Brain microvascular endothelial cell (primary cell): ENCODE measurements at places on chromosomes 3 and 15.
A peak's percentile ranks its signal among the peaks of the same experiment; 100 is the strongest.

DNA sequence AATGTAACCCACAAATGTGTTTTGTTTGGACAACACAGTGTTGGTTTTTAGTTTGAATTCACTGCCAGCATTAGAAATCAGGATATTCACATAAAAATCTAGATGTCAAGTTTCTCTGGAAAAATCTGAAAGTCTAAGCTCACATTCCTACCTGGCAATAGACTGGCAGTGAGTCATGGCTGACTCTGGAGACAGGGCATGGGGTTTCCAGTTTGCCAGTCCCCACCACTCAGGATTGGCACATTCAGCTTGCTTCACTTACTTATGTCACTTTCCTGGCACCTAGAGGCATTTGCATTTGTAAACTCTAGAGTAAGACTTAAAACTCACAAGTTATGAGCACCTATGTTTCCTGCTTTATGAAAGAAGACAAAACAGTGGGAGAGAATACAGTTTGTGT lies 19.1 kb upstream of the SEC61A1 start:
- no peak for DNase-seq

DNA sequence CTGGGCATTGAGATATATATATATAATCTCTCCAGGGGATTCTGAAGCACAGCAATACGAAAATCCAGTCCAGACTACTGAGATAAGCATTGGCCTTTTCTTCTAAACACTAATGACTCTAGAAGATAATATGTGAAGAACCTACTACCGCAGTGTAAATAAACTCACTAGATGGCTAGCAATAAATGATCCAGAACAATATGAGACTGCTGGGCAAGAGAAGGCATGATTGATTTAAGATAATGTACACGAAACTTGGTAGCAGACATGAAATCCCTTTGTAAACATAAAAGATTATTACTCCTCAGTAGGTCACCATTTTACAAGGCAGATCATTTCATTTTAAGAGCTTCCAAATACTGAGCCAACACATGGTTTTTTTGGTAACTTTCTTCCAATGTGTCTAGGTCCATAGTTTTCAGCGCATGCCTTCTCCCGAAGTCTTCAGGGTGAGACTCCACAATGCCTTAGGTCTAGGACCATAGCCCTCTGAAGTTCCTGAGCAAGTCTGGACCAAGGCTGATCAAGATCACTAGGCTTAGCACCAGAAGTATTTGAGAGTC lies 193.2 kb downstream of the LRRN1 start:
- no peak for DNase-seq

DNA sequence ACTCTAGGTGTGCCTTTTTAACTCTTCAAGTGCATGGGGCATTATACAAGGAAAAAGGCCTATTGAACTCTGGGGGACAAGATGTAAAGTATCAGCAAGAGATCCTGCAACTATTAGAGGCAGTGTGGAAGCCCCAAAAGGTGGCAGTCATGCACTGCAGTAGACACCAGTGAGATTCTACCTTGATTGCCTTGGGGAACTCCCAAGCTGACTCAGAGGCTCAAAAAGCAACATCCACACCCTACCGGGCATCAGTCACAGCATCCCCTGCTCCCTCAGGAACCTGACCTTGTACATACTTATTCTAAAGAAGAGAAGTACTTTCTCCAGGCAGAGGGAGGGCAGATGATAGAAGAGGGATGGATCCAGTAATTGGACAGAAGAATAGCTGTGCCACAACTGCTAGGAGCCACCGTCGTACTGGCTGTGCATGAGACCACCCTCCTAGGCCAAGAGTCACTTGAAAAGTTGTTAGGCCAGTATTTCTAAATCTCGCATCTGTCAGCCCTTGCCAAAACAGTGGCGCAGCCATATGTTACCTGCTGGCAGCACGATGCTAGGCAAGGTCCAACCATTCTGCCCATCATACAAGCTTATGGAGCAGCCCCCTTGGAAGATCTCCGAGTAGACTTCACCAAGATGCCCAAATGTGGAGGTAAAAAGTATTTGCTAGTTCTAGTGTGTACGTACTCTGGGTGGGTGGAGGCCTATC lies 523.1 kb upstream of the FRG2C start:
- DNase-seq: no peak

DNA sequence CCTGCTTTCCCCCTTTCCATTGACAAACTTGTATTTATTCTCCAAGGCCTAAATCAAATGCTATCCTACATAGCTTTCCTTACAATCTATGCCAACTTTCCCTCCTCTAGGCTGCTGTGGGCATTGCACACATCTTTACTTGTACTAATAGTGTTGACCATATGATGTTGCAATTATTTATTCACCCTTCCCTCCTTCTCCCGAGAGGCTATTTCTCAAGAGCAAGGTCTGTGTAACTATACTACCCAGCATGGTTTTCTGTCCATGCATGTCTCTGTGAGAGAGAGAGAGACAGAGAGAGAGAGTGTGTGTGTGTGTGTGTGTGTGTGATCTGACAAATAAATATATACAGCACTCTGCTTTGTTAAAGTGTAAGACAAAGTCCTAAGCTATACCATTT lies 63.8 kb downstream of the GTPBP8 start:
- DNase-seq: peak; percentile 4

DNA sequence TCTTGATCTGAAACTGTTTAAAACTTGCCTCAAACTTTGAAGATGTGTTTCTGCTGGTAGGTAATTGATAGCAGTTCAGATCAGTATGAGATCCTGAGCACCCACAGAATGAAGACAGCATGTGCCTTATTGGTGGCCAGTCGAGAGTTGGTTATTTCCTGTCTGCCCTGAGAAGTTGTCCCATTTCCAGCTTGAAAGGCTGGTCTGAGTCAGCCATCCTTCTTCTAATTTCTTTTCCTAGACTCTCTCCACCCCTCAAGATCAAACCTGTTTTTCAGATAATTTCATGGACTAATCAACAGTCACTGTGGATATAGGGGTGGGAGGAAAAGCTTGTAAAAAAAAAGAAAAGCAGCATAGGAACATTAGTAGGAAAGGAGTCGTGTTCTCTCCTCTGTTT lies 464.4 kb downstream of the FOXP1 start:
- no peak for DNase-seq

GRCh38 chr3:172303941-172304558 lies 144.2 kb downstream of the GHSR start:
- DNase-seq: no peak

- DNase-seq: peak; percentile 65
These were observed 61.9 kb downstream of the HMG20A start for GRCh38 chr15:77482570-77482969.

GRCh38 chr15:48683991-48684765 lies 38.7 kb upstream of the FBN1 start:
- no peak for DNase-seq

- no peak for DNase-seq
These were observed 47.8 kb upstream of the ZBTB38 start for GRCh38 chr3:141320399-141321108.

- peak; percentile 55 for DNase-seq
These were observed 120.3 kb downstream of the ETFA start for GRCh38 chr15:76190751-76191538.

DNA sequence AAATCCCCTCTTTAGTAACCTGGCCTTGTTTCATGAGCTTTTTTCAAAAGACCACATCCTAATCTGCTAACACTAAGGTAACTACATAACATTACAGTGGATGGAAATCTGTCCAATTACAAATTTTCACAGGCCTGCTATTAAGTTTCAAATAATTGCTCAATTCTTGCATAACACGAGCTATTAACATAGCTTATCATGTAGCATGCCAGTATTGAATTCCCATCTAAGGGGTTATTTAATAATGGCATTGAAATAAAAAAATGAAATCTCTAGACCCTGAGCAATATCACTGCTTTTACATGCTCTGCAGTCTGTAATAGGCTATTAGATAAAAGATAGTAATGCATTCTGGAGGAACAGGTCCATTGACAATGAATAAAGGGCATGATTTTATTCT lies 748.3 kb upstream of the NECTIN3 start:
- DNase-seq: no peak

- no peak for DNase-seq
These were observed 172.0 kb downstream of the VPS13C start for GRCh38 chr15:61888074-61888780.

GRCh38 chr15:57477736-57478522 lies 101.6 kb downstream of the CGNL1 start:
- no peak for DNase-seq

DNA sequence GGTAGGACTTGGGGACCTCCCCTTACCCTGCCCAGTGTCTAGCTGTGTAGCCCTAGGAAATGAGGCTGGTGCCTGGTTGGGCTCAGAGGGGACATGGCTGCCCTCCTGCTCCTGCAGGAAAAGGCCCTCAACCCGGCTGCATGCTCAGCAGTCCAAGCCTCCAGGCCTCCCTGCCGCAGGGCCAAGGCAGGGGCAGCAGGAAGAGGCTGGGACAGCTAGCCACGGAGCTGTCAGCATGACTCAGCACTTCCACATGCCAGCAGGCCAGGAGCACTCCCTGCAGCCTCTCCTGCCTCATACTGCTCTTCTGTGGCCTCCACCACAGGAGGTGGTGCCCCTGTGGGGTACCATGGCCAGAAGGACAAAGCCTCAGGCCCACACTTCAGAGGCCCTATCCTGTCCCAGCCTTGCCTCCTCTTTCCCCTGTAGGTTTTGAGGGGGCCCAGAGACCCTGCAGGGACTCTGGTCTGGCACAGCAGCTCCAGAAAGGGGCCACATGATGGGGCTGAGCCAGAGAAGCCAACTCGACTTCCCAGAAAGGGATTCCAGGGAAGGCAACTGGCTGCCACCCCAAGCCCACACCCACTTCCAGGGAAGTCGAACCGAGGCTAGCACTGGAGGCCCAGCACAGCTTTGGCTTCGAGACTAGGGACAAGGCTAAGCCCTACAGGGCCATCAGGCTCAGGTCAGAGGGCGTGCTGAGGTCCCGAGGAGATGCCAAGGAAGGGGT lies 19.5 kb downstream of the TKT start:
- peak; percentile 82 for DNase-seq

- DNase-seq: no peak
These were observed 301.8 kb downstream of the ADAMTS17 start for GRCh38 chr15:100039994-100040393.

DNA sequence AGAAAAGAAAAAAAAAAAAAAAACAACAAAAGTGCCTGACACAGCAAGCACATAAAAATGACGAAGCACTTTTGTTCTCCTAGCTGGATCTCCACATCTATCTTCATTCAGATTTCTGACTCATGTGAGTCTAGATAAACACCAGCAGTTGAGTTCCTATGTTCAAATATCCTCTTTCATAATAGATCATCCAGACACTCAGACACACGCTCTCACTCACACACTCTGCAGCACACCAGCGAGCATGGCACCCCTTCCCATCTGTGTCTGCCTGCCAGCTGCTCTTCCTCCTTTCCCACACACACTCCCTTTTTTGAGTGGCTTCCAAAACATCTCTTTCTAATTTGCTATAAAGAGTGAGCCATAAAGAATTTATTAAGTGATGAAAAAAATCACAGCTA lies 19.8 kb upstream of the CELF6 start:
- peak; percentile 82 for DNase-seq

DNA sequence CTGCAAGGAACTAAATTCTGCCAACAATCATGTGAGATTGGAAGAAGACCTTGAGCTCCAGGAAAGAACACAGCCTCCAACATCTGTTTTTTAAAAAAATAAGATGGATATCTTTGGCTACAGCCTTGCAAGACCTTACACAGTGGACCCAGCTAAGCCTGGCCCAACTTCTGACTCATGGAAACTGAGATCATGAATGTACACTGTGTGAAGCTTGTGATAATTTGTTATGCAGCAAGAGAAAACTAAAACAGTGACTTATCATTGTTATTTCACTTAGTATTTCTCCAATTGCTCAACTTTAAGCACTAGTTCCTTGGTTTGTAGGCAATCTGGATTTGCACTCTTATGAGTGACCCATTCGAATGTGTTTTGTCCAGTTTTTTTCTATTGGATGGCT lies 29.3 kb downstream of the SHQ1 start:
- peak; percentile 75 for DNase-seq

- DNase-seq: no peak
These were observed 23.5 kb downstream of the PLCL2 start for GRCh38 chr3:16908016-16908807.

DNA sequence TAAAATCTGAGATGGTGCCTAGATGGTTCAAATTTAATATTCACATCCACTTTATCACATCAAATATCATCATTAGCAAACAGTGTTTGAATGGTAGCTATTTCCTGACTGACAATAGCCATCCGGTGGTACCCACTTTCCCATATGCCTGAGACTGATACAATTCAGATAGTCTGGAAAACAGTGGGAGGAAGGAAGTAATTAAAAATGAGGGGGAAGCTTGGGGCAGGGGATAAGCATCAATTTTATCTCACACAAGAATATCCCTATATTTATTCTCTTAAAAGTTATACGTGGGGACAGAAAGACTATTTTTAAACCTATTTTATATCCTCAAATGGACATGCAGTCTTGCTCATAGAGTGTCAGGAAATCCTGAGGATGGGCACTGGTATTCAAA lies 122.5 kb upstream of the GAP43 start:
- no peak for DNase-seq
